Stimulated activated CD4-positive, alpha-beta T cell treated with anti-CD3 and anti-CD28 coated beads, Interleukin-15, amount 100 ng/mL, for 1 hour (primary cell): ENCODE measurements at places on chromosomes 13 and 19.

- no peak for DNase-seq
These were observed 16.3 kb downstream of the LCP1 start for GRCh38 chr13:46165485-46166223.

DNA sequence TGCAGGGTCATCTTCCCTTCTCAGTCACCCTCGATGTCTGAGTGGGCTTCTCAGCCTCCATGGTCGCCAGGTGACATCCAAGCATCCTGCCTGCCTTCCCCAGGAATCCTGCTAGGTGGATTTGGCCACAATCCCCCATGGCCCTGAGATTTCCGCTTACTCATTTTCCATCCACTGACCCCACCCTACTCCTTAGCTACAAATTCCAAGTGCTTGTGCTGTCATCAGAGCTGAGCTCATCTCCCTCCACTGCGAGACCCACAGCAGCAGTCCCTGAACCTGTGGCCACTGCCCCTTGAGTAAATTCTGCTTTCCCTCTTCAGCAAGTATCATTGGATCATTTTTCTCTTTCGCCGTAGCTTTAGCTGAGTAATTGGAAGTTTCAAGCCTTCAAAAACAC lies 90.5 kb upstream of the ANKRD10 start:
- no peak for DNase-seq

- DNase-seq: no peak
These were observed 46.4 kb downstream of the ZNF85 start for GRCh38 chr19:20969498-20969897.

- no peak for DNase-seq
These were observed 3.3 kb downstream of the ALOX5AP start for GRCh38 chr13:30738526-30739236.

DNA sequence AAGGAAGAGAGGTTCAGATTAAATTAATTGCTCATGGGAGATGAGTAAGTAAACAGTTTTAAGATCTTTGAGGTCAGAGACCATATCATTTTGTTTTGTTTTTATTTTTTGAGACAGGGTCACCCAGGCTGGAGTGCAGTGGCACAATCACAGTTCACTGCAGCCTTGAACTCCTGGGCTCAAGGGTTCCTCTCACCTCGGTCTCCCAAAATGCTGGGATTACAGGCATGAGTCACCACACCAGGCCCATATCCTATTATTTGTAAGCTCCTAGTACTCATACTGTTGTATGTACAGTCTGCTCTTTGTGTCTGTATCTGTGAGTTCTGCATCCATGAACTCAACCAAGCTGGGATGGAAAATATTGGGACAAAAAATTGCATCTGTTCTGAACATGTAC lies 6.0 kb upstream of the RASL11A start:
- no peak for DNase-seq

- DNase-seq: no peak
These were observed 175.7 kb downstream of the KDM4B start for GRCh38 chr19:5144545-5145179.

DNA sequence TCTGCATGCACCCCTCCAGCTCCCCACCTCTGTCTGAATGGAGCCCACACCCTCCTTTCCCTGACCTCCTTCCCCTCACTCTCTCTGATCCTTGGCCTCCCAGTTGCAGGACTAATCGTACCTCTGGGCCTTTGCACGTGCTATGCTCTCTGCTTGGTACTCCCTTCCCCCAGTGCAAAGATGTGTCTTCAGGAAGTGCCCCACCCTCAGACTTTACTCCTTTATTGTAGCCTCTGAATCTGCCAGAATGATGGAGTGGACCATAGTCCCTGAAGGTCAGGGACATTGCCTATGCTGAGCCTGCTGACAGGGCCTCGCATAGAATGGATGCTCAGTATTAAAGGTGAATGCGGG lies 1.3 kb upstream of the JUND start:
- no peak for DNase-seq
